ENCODE measurements at places on chromosomes 1 and 21.
A peak's percentile ranks its signal among the peaks of the same experiment; 100 is the strongest.

- no peak for DNase-seq
Measured at GRCh38 chr21:43353282-43354025, 73.5 kb downstream of the SIK1 start.

DNA sequence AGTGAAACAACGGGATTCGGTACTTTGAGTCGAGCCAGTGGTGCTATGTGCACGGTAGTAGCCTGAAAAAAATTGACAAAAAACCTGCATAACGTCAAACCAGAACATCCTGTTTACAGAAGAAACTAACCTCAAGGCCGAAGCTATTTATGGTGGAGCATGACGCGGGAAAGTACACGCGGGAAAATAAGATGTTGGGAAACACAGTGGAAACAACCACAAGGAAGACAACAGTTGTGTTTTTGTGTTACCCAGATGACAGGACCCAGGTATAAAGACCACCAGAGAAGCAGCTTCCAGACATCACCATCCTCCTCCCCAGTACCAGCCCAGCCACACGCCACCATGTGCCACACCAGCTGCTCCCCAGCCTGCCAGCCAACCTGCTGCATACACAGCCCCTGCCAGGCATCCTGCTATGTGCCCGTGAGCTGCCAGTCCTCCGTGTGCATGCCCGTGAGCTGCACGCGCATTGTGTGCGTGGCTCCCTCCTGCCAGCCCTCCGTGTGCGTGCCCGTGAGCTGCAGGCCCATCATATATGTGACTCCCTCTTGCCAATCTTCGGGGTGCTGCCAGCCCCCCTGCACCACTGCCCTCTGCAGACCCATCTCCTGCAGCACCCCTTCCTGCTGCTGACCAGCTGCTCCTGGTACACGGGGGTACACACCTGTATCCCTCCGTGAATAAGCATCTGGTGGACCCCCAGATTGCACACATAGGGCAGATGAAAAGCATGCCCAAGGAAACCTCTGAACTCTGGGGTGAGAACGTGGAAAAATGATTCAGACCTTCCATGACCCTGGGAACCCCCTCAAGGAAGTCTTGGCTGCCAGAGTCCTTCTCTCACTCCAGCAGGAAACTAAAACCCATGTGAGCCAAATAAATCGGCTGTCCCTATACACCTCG lies at the start of gene KRTAP12-3:
Gene KRTAP12-3, plus strand, starts transcription at position 298 of the 906 bp plus-strand sequence. Its CDS starts 48 bp downstream, at position 346.
- DNase-seq: no peak

- peak; percentile 35 for DNase-seq
Measured at GRCh38 chr21:32538147-32538792, 47.1 kb downstream of the TCP10L start.

GRCh38 chr1:102434421-102434820 lies 437.7 kb upstream of the OLFM3 start:
- peak; percentile 16 for DNase-seq

DNA sequence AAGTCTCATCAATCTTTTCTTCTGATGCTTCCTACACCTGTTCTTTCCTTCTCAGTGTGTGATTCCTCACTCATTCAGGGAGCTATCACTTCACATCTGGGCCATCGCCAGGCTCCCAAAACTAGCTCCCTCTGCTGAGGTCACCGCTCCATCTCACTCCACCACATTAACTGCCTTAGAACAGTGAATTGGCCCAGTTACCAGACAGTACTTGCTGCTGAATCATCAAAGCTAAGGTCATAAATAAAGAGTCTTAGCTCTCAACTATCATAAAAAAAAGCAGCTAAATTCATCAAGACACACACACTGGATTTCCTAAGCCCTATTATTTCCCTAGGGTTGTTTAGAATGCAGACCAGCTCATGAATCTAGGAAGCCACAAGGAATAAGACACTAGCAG lies 18.8 kb upstream of the SRM start:
- no peak for DNase-seq

DNA sequence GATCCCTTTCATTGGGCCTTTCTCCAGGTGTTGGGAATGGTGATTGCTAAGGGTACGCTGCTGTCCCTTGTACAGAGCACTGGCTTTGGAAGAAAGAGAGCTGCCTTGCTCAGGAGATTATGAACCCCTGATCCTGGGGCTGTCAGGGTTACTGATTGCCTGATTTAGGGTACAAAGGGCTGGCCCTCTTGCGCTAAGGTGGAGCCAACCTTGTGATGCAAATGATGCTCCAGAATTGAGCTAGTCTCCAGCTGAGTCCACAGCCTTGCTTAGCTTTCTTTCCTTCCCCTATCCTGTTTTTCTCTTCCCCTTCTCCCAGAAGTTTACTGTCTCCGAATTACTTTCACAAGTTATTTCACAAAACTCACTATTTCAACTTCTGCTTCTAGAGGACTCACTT lies 334.7 kb downstream of the AMY1C start:
- no peak for DNase-seq

GRCh38 chr1:43414634-43415223 lies 25.0 kb downstream of the SZT2 start:
- peak; percentile 71 for DNase-seq

DNA sequence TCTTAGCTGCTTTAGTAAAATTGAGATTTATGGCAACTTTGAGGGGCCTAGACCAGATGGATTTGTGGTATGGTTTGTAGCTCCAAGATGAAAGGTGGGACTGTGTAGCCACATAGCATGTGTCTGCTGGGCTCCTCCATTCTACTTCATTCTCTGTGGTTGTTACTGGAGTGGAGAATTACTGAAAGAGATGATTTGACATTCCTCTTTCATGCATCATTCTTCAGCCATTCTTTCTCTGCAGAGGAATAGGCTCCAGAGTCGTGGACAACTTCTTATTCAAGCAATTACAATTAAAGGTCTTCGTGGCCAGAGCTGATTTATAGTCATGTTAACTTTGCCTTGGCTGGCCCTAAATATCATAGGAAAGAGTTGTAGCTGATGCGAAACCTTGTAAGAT lies 328.9 kb downstream of the PAPPA2 start:
- no peak for DNase-seq

GRCh38 chr1:178434899-178435435 lies 61.8 kb downstream of the CLEC20A start:
- DNase-seq: no peak

GRCh38 chr1:63119575-63120155 lies 202.7 kb upstream of the FOXD3 start:
- no peak for DNase-seq

GRCh38 chr21:45505416-45506021 lies 36.7 kb downstream of the SLC19A1 start:
- DNase-seq: no peak

DNA sequence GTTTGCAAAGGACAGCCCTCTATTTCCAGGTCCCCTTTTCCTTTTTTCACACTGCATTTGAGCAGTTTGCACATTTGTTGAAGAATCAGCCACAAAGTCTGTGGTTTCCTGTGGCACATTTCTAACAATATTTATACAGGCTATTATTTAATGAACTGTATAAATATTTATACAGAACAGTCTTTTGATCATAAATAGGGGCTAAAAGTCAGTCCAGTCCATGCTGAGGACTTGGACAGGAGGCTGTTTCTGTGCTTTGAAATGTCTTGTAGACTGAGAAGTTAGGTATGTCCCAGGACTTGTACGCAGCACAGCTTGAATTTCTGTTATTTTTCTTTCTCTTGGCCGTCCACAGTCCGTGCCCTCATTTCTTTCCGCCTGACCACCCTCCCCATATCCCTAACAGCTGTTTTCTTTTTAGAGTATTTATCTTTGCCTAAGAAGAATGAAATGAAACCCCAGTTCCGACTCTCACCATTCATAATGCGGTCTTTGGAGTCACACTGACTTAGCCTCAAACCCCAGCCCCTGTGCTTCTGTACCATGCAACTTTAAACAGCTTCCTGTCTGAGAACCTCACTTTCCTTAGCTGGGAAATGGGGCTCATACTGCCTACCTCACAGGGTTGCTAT lies 19.7 kb downstream of the FGGY start:
- no peak for DNase-seq

DNA sequence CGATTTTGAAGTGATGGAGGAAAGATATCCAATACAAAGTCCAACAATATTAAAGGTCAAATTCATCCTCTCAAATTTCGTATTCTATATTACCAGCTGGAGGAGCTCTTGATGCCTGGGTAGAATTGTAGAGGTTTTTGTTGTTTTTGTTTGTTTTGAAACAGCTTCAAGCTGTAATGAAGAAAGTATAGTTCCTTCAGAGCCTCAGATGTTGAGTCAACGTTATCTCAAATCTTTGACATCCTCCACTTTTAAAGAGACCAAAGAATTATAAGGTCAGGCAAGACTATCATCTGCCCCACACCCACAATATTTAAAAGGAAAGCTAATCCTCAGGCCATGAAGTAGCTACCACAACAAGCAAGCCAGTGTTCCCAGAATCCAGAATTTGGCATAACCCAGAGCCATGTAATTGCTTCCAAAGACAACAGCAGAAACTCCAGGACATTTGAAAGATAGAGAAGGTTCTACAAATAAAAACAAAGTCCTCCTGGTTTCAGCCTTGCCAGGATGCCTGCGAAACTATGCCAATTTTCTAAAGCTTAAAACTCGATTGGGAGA lies 24.9 kb downstream of the VAV3 start:
- DNase-seq: no peak

Data from activated T-cell treated with anti-CD3 and anti-CD28 coated beads, Interleukin-2, amount 50 U/mL, for 48 hours (primary cell).